GM18507 (cell line): ENCODE measurements at places on chromosomes 3 and 15.
A peak's percentile ranks its signal among the peaks of the same experiment; 100 is the strongest.

GRCh38 chr3:13188181-13188779 lies 115.1 kb upstream of the IQSEC1 start:
- no peak for DNase-seq

DNA sequence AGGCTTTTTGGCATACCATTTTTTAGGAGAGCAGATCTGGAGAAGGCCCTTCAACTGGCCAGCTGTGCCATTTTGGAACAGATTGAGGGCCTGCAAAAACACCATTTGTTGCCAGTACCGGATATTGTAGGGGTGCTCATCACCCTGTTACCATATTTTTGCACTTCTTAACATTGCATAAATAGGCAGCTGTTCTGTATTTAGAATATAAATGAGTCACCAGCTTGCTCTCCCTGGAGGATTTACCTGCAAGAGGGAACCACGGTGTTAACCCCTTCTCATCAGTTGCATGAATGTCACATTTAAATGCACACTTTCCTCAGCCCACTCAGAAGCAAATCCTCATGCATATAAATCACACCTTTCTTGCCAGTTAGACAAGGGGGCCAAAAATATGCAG lies 435.6 kb downstream of the ROBO2 start:
- no peak for DNase-seq

DNA sequence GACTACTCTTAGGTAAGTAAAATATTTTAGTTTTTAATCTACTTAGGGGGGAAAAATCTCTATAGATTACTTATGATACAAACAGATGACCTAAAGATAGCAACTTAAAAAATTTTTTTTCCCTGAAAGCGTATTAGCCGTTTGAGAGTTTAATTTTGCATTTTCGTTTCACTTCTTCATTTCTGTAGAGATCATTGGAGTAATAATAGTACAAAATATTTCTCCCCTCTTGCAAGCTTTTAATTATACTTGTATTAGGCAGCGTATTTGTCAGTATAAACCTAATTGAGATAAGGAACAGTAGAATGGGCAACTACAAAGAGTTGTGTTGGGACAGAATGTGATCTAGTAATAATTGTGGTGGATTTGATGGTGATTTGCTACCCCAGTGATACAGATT lies 10.3 kb downstream of the SKIL start:
- no peak for DNase-seq

GRCh38 chr15:78507831-78508160 lies 419 bp downstream of the HYKK start:
- DNase-seq, result no peak

- DNase-seq, result no peak
Observed at GRCh38 chr15:98866511-98866910, 141.1 kb downstream of the PGPEP1L start.

DNA sequence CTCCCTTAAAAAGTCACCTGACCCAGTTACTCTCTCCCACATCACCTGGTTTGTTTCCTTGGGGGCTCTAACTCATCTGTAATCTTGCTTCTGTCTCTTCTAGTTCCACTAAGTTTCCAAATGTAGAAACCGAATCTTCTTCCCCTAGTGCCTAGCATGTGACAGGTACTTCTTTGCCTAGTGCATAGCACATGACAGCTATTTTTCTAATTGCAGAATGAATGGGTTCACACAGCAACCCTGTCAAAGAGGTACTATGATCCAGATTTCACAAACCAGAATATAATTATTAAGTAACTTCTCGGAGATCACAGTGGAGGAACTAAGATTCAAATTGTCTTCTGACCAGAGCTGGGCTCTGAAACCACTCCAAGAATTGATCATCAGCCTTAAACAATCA lies 7.4 kb downstream of the DPH3 start:
- no peak for DNase-seq

DNA sequence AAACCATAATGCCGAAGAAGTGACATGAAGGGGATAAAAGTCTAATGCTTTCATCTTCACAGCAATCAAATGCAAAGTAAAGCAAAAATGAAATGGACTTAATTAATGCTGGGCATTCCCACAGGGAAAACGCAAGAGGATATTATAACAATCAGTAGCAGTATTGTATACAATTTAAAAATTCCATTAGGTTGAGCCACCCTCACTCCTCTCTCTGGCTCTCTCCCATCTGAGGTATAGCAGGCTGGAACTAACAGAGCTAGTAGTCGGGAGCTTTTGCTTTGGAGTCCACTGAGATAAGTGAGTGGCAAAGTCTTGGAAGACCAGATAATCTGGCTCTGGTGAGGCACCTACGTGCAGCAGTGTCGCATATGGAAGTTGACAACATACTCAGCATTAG lies 33.9 kb downstream of the DET1 start:
- no peak for DNase-seq

DNA sequence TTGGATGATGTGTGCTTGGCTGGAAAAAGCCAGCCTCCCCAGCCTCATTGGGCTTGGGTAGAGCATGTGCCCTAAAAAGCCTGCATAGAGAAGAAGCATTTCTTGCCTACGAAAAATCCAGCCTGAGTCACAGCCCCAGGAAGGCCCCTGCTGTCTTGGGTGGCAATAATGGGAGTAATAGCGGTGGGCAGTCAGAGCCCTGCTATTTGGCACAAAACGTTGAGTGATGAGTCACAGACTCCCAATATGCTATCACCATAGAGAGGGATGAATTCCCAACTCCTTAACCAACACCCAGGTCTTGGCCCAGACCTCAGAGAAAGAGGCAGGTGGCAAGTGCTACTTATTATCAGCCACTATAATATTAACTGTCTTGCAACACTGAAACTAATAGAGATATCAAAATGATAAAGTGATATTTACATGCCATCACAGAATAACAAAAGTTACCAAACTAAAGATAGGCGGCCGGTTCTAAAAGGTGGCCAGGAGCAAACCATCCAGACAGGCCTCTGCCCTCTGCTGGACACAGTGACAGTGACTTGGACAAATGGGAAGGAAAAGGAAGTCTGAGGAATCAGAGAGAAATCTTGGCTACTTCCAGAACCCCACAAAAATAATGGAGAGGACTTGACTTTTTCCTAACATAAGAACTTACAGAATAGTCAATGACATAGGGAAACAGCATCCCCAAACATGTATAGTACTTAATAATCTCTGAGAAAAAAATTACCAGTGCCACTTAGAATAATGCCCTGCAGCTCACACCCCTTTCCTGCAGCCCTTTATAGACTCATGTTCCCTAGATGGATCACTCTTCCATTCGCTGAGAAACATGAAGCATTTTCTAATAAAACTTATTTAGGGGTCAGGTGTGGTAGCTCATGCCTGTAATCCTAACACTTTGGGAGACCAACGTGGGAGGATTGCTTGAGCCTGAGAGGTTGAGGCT lies 51.9 kb upstream of the MUC13 start:
- DNase-seq, result no peak

DNA sequence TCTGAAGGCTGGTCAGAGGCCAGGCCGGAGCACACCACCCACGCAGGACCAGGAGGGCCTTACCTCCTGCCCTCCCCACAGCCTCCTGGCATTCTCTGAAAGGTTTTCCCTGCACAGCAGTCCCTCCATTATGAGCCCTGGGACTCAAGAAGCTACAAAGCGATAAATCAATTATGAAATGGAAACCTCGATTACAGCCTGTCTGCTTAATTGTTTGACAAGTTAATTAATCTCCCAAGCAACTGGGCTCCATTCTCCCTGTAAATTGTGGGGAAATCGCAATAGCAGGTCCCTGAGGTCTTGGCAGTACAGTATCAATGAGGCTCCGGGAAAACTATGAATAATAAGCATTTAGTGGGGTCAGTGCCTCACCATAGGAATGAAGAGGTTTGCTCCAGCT lies 683.5 kb downstream of the NTRK3 start:
- no peak for DNase-seq

GRCh38 chr3:195251336-195252065 lies 19.5 kb downstream of the XXYLT1 start:
- DNase-seq, result no peak

DNA sequence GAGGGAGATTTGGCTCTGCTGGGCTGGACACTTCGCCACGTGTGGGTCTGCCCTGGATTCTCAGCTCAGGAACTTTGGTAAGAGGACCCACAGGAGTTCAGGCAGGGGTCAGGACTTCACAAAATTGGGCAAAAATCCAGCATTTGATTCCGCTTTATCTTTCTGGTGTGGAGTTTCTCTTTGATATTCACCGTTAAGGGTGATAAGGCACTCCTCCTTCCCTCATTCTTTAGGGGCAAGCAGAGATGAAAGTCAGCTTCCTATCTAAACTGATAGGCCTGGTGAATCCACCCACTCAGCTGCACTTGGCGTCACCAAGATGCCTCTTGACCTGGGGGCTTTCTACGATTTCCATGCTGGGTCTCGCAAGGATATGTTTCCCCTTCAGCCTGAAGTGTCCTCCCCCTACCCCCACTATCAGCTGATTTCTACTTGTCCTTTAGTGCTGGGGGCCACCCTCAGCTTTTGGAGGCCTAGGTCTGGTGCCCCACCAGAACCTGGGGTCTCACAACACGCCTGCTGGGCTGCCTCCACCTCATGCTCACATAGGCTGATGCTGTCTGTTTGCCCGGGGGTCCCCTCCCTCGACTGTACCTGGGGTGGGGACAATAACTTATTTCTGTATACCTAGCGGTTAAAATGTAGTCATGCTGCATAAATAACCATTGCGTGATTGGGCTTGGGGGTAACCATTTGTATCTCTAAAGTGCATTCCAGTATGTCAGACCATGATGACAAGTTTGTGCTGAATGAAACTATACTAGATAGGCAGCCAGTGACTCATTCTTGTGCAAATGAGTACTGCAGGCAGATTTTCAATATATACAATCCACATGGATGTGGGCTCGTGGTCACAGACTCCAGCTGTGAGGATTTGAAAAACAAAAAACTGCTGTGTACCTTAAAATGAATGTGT lies 248.3 kb downstream of the ADAMTS17 start:
- DNase-seq, result no peak

DNA sequence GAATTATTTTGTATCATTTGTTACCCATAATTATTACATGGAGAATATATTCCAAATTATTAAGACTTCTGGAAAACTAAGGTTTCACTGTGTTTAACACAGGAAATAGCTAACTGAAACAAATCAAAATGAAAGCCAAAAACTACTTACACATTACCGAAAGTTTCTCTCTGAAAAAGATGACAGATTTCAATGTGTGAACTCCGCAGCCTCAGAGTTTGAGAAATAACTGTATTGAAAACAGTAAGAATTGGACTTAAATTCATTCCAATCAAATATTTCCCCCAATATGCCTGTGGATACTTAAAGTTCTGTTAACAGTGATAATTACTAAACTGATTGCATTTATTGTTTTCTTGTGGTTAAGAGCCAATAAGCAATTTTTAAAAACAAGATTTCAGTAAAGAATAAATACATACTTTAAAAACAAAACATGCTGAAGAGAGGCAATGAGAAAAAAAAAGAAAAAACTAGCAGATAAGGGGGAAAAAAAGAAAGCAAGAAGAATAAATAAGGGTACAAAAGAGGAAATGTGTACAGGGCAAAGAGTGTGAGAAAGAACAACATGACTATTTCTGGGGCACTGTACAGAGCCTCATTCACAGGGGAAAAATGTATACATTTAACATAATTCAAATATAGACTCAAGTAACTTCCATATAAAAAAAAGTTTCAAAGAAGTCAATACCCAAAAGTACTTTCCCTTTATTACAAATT lies 30.7 kb downstream of the DENND4A start:
- no peak for DNase-seq

- no peak for DNase-seq
Observed at GRCh38 chr3:62376906-62377877, 3.8 kb upstream of the FEZF2 start.

GRCh38 chr3:126947429-126947828 lies 35.5 kb upstream of the PLXNA1 start:
- DNase-seq, result no peak

DNA sequence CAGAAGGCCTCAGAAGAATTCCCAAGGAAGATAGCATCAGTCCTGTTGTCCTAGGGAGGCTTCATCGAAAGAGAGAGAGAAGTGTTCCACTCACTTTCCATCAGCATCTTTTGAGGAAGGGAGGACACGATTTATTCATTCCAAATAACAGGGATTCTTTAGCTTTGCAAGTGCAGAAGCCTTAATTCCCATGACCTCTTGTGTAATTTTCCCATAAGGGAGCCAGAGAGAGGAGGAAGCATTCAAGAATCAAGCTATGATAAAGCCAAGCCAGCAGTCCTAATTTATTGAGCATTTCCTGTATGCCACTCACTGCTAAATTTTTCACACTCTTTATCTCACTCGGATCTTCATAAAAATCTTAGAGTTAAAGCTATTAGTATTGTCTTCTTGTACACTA lies 169.7 kb upstream of the MITF start:
- no peak for DNase-seq

- no peak for DNase-seq
Observed at GRCh38 chr3:180188512-180189309, 152.0 kb upstream of the PEX5L start.

GRCh38 chr3:119418641-119419040 lies 44.8 kb downstream of the TMEM39A start:
- no peak for DNase-seq

- DNase-seq, result no peak
Observed at GRCh38 chr3:197518881-197519421, 36.8 kb downstream of the BDH1 start.

GRCh38 chr3:146375219-146375618 lies 94.1 kb downstream of the PLSCR2 start:
- DNase-seq, result no peak

DNA sequence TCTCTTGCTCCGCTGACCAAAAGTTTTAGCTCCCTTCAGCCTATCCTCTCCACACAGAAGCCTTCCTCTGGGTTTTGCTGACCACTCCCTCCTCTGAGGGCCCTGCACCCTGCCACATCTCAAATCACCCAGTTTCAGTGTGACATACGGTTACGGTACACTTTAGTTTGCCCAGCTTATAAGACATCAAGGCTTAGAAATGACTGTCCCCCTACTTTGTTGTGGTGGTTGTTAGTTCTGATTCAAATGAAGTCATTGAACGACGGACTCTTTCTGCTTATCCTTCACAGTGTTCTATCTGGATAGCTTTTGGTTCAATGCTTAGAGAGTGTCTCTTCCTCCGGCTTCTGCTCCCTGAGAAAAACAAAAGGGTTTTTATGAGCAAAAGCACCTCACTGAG lies 68.0 kb upstream of the NDUFB4 start:
- DNase-seq, result no peak

GRCh38 chr3:176914764-176915163 lies 282.5 kb downstream of the TBL1XR1 start:
- no peak for DNase-seq

GRCh38 chr3:101117465-101117864 lies 124.2 kb upstream of the ABI3BP start:
- DNase-seq, result no peak

- DNase-seq, result peak; percentile 22
Observed at GRCh38 chr15:81336568-81336967, 12.6 kb upstream of the STARD5 start.

DNA sequence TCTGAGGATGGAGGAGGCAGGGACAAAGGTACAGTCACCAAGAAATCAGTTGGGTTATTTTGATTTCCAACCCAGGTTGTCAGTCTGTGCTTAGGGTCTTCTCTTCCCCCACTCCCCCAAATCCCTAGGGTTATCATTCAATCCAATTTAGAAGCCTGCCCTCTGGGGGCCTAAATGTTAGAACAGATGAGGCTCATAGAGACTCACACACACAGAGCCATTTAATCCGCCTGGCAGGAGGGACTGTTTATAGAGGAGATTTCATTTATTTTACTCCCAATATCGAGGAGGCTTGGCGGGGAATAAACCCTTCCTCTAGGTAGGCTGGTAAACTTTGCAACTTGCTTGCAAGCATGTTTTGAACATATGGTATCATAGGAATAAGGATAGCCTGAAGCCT lies 52.8 kb downstream of the RHCG start:
- no peak for DNase-seq
